ENCODE measurements at places on chromosomes 7 and 10.

GRCh38 chr10:49171326-49172060 is 16.7 kb downstream of the TMEM273 start:
- ATAC-seq: no peak

DNA sequence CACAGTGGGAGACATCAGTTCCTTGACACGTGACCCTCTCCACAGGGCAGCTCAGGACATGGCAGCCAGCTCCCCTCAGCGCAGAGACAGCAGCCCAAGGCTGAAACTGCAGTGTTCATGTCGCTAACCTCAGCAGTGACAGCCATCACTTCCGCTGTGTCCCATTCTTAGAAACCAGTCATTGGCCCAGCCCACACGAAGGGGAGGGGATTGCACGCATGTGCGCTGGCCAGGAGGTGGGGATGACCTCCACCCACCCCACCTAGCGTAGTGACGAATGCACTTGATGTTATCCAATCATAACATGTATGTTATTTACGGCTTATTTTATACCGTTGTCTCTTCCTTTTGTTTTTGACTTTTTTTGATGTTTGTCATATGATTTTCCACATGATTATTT is 36.9 kb upstream of the EGFR start:
- ATAC-seq: no peak

- ATAC-seq: peak; percentile 94
These were observed 165.9 kb downstream of the DNAJB6 start for GRCh38 chr7:157502701-157503111.

GRCh38 chr7:80941208-80941758 is 22.4 kb upstream of the SEMA3C start:
- no peak for ATAC-seq

DNA sequence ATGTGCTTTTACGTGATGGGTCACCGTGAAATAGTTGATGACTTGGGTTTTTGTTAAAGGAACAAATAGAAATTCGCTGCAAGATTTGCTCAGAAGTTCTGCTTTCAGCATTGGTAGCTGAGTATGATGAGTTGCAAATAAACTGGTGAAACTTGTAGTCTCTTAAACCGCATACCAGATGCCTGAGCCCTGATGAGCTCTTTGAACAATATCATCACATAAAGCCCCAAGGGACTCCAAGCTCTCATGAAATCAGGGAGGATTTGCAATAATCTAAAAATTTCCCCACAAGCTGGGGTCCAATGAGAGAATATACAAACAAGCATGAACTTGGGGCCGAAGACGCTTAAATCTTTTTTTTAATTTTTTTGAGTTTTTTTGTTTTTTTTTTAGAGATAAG is 312.4 kb downstream of the CALN1 start:
- ATAC-seq: no peak

DNA sequence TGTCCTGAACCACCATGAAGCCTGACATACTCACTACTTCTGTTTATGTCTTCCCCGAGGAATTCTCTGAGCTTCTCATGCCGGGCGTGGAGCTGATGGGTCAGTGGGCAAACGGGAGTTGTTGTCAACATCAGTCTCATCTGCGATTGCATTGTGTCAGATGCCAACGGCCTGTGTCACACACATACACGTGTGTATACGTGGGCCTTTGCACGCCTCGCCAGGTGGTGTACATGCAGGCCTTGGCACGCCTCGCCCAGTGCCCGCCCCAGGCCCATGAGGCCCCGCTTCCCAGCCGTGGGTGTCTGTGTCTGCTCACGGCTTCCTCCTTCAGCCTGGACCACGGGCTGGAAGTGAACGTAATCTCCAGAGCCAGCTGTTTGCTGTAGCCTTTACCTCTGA is 7.5 kb upstream of the CSGALNACT2 start:
- ATAC-seq: no peak

DNA sequence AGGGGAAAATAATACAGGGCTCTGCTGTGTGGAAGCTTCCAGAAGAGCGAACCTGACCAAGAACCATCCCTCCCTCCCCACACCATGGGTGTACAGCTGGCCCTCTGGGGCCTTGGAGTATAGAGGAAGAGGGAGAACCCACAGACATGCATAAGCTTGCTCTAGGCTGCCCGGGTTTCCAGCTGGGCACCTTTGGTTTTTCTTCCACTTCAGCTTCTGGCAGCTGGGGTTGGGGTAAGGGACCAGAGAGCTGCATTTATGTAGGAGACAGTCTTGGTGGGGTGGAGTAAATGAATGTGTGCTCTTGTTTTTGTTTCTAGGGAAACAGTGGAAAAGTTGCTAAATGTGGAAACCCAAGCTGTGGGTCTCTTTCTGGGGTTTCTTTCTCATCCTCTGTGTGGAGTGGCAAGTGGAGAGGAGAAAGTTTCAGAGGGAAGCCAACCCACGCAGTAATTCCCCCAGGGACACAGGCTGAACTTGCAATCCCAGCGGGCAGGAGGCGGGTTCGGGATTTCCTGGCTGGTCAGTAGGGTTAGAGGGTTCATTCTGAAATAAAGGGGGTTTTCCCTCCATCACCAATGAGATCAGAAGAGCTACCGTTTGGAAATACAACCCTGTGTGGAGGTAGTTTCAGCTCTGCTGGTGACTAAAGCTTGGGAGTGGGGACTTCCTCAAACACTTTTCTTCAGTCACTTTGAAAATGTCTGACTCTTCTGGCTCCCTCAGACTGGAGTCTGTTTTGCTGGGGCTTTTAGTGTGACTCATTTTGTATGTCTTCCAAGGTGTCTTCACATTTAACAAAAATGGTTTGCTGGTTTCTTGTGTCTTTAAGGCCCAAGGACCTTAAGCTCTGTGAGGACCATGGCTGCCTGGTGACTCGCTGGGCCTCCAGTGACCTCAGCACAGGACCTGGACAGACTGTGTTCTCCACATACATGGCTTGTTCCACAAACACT is 22.2 kb upstream of the SRGN start:
- peak; percentile 92 for ATAC-seq
